KBM-7 (cell line): ENCODE measurements at places on chromosomes 12 and 14.

- DNase-seq = no peak
Measured at GRCh38 chr12:105843986-105844760, 294.6 kb downstream of the NUAK1 start.

- DNase-seq = no peak
Measured at GRCh38 chr12:5856692-5857091, 88.4 kb downstream of the ANO2 start.

DNA sequence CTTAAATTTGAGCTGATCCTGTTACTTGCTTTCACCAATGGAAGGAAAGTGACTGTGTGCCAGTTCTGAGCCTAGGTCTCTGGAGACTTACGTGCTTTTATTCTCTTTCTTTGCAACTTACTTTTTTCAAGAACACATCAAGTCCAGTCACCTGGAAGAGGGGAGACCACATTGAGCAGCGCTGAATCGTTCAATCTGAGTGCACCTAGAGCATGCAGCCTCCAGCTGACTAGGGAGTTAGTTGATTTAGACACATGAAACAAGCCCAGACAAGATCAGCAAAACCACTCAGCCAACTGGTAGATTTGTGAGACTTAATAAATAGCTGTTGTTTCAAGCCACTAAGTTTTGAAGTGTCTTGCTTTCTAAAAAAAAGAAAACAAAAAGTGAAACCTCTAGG lies 1014.8 kb upstream of the FBXO33 start:
- DNase-seq = no peak

DNA sequence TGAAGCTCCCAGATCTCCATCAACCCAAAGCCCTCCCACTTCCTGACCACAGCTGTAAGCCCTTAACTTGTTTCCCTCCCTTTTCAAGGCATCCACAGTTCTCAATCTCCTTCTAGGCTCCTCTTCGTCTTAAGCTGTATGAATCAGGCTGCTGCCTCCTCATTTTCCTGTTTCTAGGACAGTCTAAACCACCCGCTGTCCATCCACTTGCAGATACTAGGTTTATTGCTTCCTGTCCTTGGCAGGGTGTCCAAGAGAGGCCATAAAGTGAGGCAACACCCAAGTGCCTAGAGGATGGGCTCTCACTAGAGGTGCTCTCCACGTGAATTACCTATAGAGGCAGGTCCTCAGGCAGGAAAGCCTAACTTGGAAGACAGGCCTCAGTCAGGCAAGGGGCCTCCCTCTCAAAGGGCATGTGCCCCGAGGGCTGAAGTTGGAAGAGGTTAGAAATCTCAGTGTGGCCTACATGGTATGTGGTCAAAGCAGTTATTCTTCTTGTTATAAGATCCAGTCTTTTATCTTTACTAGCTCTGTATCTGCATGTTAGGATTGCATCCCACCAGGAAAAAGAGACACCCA lies 8.8 kb upstream of the TMEM106C start:
- DNase-seq = no peak
